Psoas muscle (tissue), 8 donors: ENCODE measurements at places on chromosomes 11 and 22. TPM values are rescaled to one million over a fixed set of nuclear protein-coding genes. Genes with fewer than 3 reads are reported as not detected.

- no peak for DNase-seq
- no peaks in the 10 kb centered on the region for H3K4me1 ChIP-seq
- H3K36me3 ChIP-seq, result no peaks in the 10 kb centered on the region
- H3K27ac ChIP-seq, result no peak overlapping the region
- no peaks in the 10 kb centered on the region for H3K27me3 ChIP-seq
Measured at GRCh38 chr11:123516238-123516637, 86.2 kb downstream of the GRAMD1B start.

GRCh38 chr11:87447606-87448005, 409.9 kb downstream of the TMEM135 start:
- no peak for DNase-seq
- no peaks in the 10 kb centered on the region for H3K4me1 ChIP-seq
- H3K27me3 ChIP-seq, result no peaks in the 10 kb centered on the region

DNA sequence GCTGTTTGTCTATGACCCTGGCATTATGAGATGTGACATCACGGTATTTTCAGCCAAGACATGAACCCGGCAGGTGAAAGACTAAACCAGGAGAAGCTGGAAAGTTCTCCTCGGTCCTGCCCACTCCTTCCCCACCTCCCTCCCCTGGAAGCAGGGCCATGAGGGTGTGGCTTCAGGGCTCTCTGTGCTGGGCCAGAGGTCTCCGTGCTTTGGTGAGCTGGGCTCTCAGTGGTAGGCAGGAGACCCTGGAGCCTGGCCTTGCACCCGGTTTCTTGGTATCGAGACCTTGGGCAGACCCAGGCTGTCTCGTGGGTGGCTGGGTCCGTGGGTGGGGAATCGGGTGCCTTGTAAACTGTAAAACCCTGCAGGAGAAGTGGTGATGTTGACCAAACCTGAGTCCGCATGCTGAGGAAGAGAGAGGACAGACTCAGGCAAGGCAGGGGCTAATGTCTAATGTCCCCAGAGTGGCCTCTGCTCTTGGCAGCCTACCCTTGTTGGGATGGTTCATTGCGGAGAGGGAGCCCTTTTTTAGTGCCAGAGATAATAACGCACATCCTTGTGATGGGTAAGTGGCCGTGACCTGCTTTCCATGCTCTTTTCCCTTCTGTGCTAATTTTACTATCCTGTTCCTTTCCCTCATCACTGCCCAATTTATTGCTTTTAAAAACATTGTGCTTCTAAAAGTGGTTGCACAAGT, 48.6 kb upstream of the PARVG start:
- H3K4me1 ChIP-seq, result peaks cover 12% of the 10 kb centered on the region
- DNase-seq, result no peak
- H3K4me3 ChIP-seq, result no peak overlapping the region
- H3K27ac ChIP-seq, result no peak overlapping the region

Gene KRTAP5-8
- total RNA-seq, result not detected

Gene SLC43A1
- total RNA-seq, result 4.1 TPM

DNA sequence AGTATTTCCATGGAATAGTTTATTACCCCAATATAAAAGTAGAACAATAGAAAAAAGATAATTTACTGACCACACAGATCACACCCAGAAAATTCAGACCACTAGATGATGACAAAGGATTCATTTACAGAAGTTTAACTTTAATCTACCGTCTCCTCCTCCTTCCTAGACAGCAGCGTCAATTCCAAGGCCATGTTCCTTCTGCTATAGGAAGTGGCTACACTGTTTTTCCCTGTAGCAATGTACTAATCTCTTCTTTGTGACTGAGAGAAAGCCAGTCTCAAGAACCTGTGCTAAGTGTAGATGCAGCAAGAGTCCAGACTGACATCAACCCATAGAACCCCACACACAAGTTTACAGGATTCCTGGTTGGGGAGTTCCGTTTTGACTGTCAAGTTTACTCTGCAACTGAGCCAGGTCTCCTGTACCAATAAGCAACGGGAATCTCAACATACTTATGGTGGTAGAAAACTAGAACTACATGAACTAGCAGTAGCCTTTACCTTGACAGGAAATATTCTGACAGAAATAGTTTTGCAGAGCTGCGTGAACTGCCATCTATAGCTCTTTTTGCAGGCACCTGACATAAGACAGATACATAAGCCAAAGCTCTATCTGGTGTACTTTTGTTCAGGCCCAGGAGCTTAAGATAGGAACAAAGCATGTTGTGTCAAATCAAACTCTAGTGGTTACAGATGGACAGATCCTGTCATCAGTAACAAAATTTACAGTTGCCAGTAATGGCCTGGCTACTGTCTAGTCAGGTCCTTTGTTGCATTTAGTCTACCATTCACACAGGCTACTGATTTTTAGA, 42.9 kb downstream of the MRTFA start:
- no peak overlapping the region for H3K4me3 ChIP-seq
- no peaks in the 10 kb centered on the region for H3K27me3 ChIP-seq
- H3K4me1 ChIP-seq, result peaks cover 48% of the 10 kb centered on the region
- no peaks in the 10 kb centered on the region for H3K36me3 ChIP-seq
- no peak for DNase-seq

DNA sequence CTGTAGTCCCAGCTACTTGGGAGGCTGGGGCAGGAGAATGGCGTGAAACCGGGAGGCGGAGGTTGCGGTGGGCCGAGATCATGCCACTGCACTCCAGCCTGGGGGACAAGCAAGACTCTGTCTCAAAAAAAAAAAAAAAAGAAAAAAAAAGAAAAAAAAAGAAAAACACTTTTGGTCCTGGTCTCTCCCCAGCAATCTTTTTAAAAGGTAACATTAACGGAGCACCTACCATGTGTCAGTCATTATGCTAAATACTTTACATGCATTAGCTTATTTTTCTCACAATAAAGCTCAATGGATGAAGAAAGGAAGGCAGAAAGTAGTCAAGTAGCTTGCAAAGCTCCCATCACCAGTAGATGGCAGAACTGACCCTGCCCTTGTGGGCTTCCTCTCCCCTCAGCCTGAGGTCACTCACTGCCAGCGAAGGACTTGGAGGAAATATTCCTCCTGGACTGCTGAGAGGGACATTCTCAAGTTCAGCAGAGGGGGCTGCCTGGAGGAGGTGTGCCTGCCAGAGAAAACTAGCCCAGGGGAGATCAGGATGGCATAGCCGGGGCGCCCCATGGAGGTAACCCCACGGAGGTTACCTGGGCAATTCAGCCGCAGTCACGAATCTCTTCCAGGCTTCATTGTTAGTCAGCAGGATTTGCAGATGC, 15.5 kb downstream of the APOL3 start:
- H3K27me3 ChIP-seq, result no peaks in the 10 kb centered on the region
- no peaks in the 10 kb centered on the region for H3K36me3 ChIP-seq
- H3K4me3 ChIP-seq, result no peak overlapping the region
- no peak overlapping the region for H3K27ac ChIP-seq

GRCh38 chr22:42173183-42173926, 42.7 kb upstream of the CYP2D6 start:
- DNase-seq, result no peak
- H3K4me1 ChIP-seq, result no peaks in the 10 kb centered on the region
- no peak overlapping the region for H3K4me3 ChIP-seq
